ENCODE measurements at places on chromosomes 1 and 21. TPM values are rescaled to one million over a fixed set of nuclear protein-coding genes. Genes with fewer than 3 reads are reported as not detected.

The PLA2G4A gene
- total RNA-seq: 2.2 TPM

The CAPN9 gene
- not detected for total RNA-seq

The C1orf210 gene
- total RNA-seq: not detected

The RNF186 gene
- total RNA-seq: not detected

The SARS1 gene
- 87.1 TPM for total RNA-seq

The CFHR5 gene
- not detected for total RNA-seq

The CFAP74 gene
- under 0.01 TPM for total RNA-seq

The CADM3 gene
- total RNA-seq: 0.10 TPM
